ENCODE measurements at places on chromosomes 13 and 19.

DNA sequence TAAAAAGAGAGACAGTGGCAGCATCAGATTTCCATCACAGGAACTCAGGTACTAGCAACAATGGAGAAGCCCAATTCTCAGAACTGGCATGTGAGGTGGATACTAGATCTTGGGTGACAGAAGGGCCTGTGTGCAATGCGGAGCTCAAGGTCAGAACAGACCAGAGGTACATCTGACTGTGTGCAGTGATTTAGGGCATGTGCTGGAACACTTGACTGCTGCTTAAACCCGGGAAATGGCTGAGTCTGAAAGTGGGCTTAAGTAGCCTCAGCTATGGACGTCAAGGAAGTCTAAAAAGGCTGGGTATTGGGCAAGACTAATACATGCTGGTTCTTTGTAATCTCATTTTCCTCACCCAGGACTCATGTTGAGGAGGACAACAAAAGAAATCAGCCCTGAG is 182.2 kb downstream of the LACC1 start:
- no peaks in the 10 kb centered on the region for H3K27me3 ChIP-seq
- no peaks in the 10 kb centered on the region for H3K36me3 ChIP-seq
- DNase-seq: no peak
- H3K27ac ChIP-seq: no peak overlapping the region

- no peaks in the 10 kb centered on the region for H3K27me3 ChIP-seq
- H3K4me1 ChIP-seq: peaks cover 48% of the 10 kb centered on the region
- DNase-seq: peak; percentile 66
- H3K4me3 ChIP-seq: peak overlapping the region; percentile 69
- peaks cover 36% of the 10 kb centered on the region for H3K36me3 ChIP-seq
Measured at GRCh38 chr19:18322318-18322758, 538 bp downstream of the LSM4 start.

- H3K4me1 ChIP-seq: peaks cover 3% of the 10 kb centered on the region
- no peak for DNase-seq
- no peak overlapping the region for H3K4me3 ChIP-seq
- no peaks in the 10 kb centered on the region for H3K36me3 ChIP-seq
- H3K27ac ChIP-seq: no peak overlapping the region
Measured at GRCh38 chr19:53010494-53010893, 3.2 kb upstream of the ERVV-1 start.

GRCh38 chr13:66415444-66415843 is 814.7 kb downstream of the PCDH9 start:
- no peaks in the 10 kb centered on the region for H3K4me1 ChIP-seq
- H3K27me3 ChIP-seq: no peaks in the 10 kb centered on the region
- no peak for DNase-seq
- no peak overlapping the region for H3K27ac ChIP-seq

- no peak overlapping the region for H3K27ac ChIP-seq
- peak; percentile 37 for DNase-seq
- peaks cover 50% of the 10 kb centered on the region for H3K4me1 ChIP-seq
- no peak overlapping the region for H3K4me3 ChIP-seq
- H3K36me3 ChIP-seq: peaks cover 33% of the 10 kb centered on the region
Measured at GRCh38 chr13:51959773-51960172, 51.5 kb downstream of the ATP7B start.

- no peak overlapping the region for H3K27ac ChIP-seq
- no peak for DNase-seq
- H3K4me1 ChIP-seq: peaks cover 17% of the 10 kb centered on the region
- no peaks in the 10 kb centered on the region for H3K36me3 ChIP-seq
- H3K27me3 ChIP-seq: peaks cover 9% of the 10 kb centered on the region
Measured at GRCh38 chr19:5456130-5456840, 1.1 kb downstream of the ZNRF4 start.
